HuH-7 (cell line): ENCODE measurements at places on chromosomes 13 and 19.
A peak's percentile ranks its signal among the peaks of the same experiment; 100 is the strongest.

DNA sequence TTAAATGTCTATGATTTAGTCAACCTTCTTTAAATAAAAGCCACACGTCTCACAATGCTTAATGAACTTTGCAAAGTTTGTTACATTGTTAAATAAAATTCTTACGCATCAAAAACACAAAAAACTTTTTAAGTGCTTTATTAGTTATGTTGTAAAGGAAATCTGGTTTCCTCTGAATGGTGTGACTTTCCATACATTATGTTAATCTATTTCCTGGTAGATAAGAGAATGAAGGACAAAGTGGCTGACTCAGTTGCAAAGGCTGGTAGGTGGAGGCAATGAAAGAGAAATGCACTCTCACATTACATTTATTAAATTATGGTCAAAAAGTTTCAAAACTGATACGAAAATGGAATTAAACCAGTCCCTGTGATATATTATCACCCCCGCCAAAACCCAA is 15.9 kb downstream of the KLF12 start:
- no peak for DNase-seq

DNA sequence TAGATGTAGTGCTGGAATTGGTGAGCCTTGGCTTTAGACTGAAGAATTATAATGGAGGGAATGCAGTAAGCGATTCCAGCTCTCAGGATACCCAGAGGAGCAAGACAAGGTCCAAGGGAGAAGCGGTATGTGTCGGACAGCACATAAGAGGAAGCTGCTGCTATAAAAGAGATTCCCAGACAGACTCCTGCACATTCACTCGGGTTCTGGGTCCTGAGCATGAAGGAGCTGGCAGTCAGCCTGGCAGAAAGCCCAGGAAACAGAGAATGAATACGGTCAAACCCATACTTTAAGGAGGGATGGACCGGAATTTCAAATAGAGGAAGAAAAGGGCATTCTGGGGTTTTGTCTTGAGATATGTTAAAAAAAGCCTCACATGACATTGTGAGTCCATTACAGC is 308.3 kb downstream of the DNAJC15 start:
- no peak for DNase-seq

DNA sequence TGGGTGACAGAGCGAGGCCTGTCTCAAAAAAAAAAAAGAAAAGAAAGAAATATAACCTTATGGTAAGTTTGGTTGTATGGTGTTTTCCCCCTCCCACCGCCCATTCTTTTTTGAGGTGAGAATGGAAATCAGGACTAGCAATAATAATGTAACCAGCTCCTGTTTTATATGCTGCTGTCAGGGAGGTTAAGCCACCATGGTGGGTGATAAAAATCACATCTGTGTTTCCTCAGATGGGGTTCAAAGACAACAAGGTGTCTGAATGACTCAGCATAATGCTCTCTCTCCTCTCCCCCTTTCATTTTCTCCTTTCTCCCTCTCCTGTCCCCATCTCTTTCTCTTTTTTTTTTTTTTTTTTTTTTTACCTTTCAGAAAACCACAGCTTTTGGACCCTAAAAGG is 28.3 kb upstream of the GARRE1 start:
- no peak for DNase-seq

DNA sequence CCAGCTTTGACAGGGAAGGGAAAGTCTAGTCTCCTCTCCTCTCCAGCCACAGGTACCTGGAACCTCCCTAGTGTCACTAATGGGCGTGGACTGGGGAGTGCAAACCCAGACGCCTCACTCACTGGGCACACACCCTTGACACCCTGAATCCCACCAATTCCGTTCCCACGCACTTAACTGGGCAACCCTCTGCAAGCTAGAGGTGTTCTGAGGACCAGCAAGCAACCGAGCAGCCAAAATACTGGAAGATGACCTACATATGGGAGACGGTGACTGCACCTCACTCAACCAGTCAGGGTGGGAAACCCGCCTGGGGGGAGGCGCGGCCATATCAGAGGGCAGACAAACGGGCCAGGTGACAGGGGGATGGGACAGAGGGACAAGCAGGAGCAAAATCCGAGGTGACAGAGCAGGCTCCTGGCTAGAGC is 991 bp downstream of the ABHD17A start:
- DNase-seq: no peak

DNA sequence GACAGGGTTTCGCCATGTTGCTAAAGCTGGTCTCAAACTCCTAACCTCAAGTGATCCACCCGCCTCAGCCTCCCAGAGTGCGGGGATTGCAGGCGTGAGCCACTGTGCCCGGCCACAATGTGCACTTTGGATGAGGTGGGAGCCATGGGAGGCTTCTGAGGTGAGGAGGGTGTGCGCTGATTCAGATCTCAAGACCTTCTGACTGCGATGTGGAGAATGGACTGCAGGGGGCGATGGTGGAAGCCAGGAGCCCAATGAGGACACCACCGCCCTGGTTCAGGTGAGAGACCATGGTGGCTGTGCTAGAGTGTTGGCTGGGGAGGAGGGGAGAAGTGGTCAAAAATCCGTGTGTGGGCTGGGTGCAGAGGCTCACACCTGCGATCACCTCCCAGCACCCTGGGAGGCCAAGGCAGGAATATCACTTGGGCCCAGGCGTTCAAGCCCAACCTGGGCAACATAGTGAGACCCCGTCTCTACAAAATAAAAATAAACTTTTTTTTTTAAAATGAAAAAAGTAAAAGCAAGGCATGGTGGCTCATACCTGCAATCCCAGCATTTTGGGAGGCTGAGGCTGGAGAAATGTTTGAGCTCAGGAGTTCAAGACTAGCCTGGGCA is 5.6 kb downstream of the INAFM1 start:
- peak; percentile 64 for DNase-seq

- DNase-seq: no peak
Observed at GRCh38 chr13:52924289-52925148, 76.1 kb upstream of the PCDH8 start.

GRCh38 chr13:66222127-66222526 is 1008.0 kb downstream of the PCDH9 start:
- DNase-seq: no peak

- DNase-seq: no peak
Observed at GRCh38 chr19:40217934-40218890, at the start of gene TTC9B. Gene TTC9B, minus strand, starts transcription at chr19:40218384. Its CDS starts 3 bp downstream, at chr19:40218381.

DNA sequence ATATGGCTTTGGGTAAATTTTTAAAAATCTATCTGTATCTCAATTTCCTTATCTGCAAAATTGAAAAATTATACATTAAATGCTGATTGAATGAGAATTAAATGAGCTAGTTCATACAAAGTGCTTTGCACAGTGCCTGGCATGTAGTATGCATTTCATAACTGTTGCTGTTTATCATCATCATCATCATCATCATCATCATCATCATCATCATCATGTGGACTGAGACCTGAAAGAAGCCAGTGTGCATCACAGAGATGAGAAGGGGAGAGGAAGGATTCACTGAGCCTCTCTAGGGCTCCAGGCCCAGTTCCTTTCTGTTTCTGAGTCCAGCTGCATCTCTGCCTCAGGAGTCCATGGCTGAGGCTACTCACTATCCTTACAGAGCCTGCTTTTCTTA is 6.9 kb upstream of the ZC3H13 start:
- DNase-seq: no peak

DNA sequence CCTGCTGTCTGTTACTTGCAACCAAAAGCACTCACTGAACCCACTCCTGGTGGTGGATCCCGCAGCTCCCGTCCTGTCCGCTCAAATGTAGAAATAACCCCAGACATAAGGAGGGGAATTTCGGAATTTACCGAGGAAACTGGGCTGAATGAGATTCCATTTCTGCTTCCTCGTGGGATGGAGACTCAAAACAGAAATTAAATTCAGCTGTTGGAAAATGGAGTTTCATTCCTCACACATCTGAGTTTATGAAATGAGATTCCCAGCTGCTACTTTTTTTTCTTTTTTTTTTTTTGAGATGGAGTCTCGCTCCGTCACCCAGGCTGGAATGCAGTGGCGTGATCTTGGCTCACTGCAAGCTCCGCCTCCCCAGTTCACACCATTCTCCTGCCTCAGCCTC is 44.3 kb downstream of the COLGALT1 start:
- no peak for DNase-seq

DNA sequence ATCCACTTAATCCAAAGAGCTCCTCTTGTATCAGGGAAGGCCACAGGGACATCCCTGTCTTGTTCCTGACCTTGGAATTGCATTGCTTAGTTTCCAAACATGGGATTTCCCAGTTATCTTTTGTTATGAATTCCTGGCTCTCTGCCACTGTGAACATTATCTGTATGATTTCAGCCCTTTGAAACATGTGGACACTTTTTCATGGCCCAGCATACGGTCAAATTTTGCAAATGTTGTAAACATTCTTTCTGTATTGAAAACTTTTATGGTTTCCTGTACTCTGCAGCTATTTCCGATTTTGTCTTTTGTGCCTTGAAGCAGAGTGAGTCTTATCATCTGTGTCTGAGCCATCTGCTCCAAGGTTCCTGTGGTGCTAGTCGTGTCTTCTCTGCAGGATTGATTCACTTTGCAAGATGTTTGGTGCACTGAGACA is 4.5 kb upstream of the CFAP97D2 start:
- no peak for DNase-seq

DNA sequence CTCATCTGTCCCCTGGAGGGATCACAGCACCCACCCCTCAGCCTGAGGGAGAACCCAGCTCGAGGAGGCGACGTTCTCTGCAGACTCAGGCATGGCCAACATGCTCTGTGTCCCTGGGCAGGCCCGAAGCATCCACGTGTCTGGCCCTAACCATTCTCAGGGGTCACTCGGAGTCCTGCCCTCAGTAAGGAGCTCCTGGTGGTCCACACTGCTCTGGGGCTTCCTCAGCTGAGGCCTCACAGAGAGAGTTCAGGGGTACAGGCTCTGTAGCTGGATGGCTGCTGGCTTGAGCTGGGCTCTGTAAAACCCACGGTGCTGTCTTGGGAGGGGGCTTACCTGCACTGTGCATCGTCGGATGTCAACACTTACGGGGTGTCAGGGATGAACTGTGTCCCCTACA is 4.4 kb upstream of the SIGLEC8 start:
- DNase-seq: no peak
